ENCODE measurements at places on chromosomes 6 and 20. TPM values are rescaled to one million over a fixed set of nuclear protein-coding genes. Genes with fewer than 3 reads are reported as not detected.
A peak's percentile ranks its signal among the peaks of the same experiment; 100 is the strongest.

The ERVFRD-1 gene
- total RNA-seq, result 0.04 TPM

The OOEP gene
- not detected for total RNA-seq

The RNF114 gene
- total RNA-seq, result 42.1 TPM

The SRMS gene
- not detected for total RNA-seq

DNA sequence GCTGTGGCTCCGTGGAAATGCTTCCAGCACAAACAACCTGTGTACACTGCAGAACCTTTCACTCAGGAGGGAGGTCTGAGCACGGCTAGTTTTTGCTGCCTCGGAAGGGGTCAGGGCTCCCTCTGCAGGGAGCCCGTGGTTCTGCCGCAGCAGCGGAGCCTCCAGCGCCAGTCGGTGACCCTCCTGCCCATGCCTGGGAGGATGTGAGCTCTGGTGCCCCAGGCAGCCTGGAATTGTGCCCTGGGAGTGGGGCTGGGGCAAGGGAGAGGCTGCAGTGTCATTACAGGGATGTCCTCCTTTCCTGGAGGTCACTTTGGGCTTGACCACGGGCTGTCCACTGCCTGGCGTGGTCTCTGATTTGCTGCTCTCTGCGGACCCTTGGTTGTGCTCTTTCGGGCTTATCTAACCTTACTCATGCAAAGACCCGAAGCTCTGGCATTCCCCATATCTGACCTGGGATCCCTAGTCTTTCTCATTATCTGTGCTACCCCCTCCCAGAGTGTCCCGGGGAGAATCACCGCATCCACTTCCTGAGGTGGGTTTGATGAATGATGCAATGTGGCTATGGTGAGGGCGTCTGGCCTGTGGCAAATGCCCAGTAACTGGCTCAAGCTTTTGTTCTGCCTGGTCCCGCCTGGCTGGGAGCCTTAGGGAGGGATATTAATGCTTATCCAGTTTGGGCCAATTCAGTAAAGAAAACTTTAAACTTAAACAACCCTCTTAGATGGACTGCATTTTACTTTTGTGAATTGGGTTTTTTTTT, 59.6 kb upstream of the TAGAP start:
- peak; percentile 47 for DNase-seq

- peak; percentile 9 for DNase-seq
Observed at GRCh38 chr6:20700375-20700774, 166.1 kb downstream of the CDKAL1 start.

DNA sequence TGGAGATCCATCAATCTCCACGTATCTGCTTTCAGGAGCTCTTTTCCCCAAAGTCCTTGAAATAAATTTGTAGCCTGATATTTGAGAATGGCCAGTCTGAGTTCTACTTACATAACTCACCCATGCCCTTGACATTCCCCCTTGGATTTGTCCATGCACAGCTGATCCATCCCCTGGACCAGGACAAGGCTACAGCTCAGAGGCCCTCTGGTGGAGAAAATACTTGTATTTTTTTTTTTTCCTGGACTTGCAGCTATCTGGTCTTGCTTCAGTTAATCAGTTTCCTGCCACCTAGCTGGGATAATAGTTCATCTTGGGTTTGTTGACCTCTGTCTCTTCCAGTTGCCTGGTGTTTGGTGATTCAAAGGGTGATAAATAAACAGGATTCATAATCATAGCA, 467.6 kb downstream of the DHX35 start:
- DNase-seq, result no peak

All from muscle of leg (tissue), 16 donors.